ENCODE measurements at places on chromosomes 5 and 9. TPM values are rescaled to one million over a fixed set of nuclear protein-coding genes. Genes with fewer than 3 reads are reported as not detected.

DNA sequence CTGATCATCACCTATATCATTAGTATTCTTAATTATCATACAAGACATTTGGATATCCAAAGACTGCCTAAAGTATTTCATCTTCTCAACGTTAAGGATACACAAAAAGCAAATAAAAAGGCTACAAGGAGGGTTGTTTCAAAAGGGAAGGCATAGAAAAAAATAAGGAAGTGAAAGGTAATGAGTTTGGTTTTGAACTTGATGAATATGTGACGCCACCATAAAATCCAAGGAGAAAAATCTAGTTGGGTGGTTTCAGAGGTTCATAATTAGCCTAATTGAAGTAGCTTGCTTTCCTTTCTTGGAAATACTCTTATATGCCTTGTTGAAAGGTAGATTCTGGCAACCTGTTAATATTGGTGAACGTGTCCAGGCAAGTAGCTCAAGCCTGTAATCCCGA is 96.1 kb upstream of the SGCD start:
- no peaks in the 10 kb centered on the region for H3K4me1 ChIP-seq
- H3K4me3 ChIP-seq, result no peak overlapping the region
- H3K27me3 ChIP-seq, result no peaks in the 10 kb centered on the region
- no peaks in the 10 kb centered on the region for H3K36me3 ChIP-seq

The NEUROG1 gene
- not detected for total RNA-seq

- no peaks in the 10 kb centered on the region for H3K36me3 ChIP-seq
- no peaks in the 10 kb centered on the region for H3K4me1 ChIP-seq
- H3K27ac ChIP-seq, result no peak overlapping the region
- peaks cover 2% of the 10 kb centered on the region for H3K27me3 ChIP-seq
- H3K4me3 ChIP-seq, result no peak overlapping the region
- DNase-seq, result no peak
Measured at GRCh38 chr9:99577351-99577750, 244.3 kb upstream of the NR4A3 start.

DNA sequence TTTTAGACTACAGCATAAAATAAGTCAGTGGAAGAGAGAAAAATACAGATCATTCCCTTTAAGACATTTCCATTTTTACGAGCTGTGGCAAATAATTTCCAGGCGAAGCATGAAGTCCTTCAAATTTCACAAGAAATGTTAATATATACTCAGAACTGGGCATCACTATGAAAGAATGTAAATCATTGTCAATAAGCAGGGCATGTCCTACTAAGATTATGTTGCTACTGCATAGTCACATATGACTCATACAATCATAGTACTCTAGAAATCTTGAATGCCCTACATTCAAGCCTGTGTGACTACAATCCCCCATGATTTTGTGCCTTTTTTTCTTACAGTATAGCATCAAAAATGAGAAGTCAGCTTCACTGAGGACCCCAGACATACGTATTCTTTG is 485.2 kb upstream of the FTMT start:
- H3K4me3 ChIP-seq, result no peak overlapping the region
- H3K36me3 ChIP-seq, result no peaks in the 10 kb centered on the region
- no peaks in the 10 kb centered on the region for H3K4me1 ChIP-seq
- DNase-seq, result no peak
- H3K27ac ChIP-seq, result no peak overlapping the region
- H3K27me3 ChIP-seq, result no peaks in the 10 kb centered on the region

DNA sequence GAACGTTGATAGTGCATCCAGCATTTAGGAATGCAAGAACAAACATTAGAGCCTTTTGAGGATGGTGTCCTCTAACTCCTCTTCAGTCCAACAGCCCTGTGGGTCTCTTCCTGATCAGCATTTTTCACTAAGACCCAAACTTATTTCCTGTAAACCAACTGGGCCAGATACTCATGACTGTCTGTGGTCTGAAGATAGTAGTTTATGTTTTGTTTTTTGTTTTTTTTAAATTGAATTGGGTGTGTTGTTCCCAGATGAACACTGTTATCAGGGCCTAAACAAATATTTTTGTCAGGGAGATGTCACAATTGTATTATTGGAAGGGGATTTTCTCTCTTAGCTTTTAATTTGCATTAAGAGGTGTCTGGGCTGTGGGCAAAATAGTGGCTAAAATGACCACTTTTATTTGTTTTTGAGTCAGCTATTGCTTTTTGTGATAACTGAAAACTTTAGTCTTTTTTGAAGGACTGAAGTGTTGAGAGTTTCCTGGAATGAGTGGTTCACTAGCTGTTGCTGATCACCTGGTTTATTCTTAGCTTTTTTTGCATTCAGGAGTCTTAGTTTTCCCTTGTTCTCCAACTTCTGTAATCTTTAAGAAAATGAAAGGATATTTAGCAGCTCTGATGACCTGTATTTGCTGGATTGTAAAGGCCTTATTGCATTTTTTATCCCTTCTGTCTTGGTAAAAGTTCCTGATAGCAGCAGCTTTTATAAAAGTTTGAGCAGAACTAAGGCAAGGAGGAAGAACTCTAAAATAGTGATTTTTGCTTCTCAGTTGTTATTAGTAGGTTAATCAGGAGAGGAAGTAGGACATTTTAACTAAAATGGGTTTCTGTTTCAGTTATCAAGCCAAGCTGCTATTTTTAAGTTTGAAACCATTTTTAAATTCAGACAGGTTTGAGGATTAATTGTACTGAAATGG is 5.5 kb downstream of the MAN2A1 start:
- peak overlapping the region; percentile 55 for H3K27ac ChIP-seq
- DNase-seq, result no peak
- H3K27me3 ChIP-seq, result no peaks in the 10 kb centered on the region
- peaks cover 79% of the 10 kb centered on the region for H3K4me1 ChIP-seq
- H3K4me3 ChIP-seq, result no peak overlapping the region
- peaks cover 16% of the 10 kb centered on the region for H3K36me3 ChIP-seq

GRCh38 chr5:152329761-152330283 is 75.3 kb downstream of the NMUR2 start:
- H3K4me3 ChIP-seq, result no peak overlapping the region
- peaks cover 5% of the 10 kb centered on the region for H3K27me3 ChIP-seq
- no peak overlapping the region for H3K27ac ChIP-seq
- no peaks in the 10 kb centered on the region for H3K4me1 ChIP-seq
- no peak for DNase-seq
- H3K36me3 ChIP-seq, result no peaks in the 10 kb centered on the region

The GAS1 gene
- total RNA-seq, result 0.26 TPM

- peaks cover 47% of the 10 kb centered on the region for H3K27me3 ChIP-seq
- no peak overlapping the region for H3K27ac ChIP-seq
Measured at GRCh38 chr5:11385251-11385900, 518.9 kb downstream of the CTNND2 start.

- H3K27me3 ChIP-seq, result peaks cover 8% of the 10 kb centered on the region
- H3K4me3 ChIP-seq, result no peak overlapping the region
- no peak for DNase-seq
- H3K27ac ChIP-seq, result no peak overlapping the region
- peaks cover 4% of the 10 kb centered on the region for H3K4me1 ChIP-seq
Measured at GRCh38 chr5:113612060-113612496, 98.6 kb downstream of the YTHDC2 start.

DNA sequence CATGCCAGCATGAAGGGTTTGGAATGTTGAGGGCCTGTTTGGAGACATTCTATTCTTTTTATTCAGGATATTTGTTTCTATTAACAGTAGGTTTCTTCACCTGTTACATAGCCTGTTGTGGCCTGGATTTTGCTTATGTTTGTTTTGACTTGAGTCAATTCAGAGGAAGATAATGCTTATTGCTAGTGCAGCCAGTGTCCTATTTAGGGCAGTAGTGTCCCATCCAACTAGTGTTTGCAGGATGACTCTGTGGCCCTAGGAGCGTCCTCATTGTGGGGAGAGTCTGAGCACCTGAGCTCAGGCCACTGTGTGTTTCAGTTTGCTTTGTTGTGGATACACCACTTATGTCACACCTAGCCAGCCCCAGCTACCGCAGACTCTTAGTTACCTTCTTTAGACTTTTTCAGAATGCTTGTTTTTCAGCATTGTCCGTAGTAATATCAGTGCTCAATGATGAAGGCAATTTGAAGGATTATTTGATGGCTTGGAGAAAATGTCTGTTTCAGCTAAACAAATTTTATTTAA is 90.3 kb downstream of the ARHGEF28 start:
- H3K36me3 ChIP-seq, result no peaks in the 10 kb centered on the region
- peaks cover 20% of the 10 kb centered on the region for H3K27me3 ChIP-seq
- no peaks in the 10 kb centered on the region for H3K4me1 ChIP-seq
- DNase-seq, result no peak
- no peak overlapping the region for H3K27ac ChIP-seq

GRCh38 chr5:2465383-2465782 is 286.1 kb downstream of the IRX2 start:
- H3K4me1 ChIP-seq, result no peaks in the 10 kb centered on the region
- H3K27me3 ChIP-seq, result no peaks in the 10 kb centered on the region
- H3K36me3 ChIP-seq, result no peaks in the 10 kb centered on the region
- H3K4me3 ChIP-seq, result no peak overlapping the region
- DNase-seq, result no peak

The LCN9 gene
- total RNA-seq, result not detected

- no peaks in the 10 kb centered on the region for H3K36me3 ChIP-seq
- H3K4me3 ChIP-seq, result peak overlapping the region; percentile 71
- H3K27me3 ChIP-seq, result no peaks in the 10 kb centered on the region
- H3K27ac ChIP-seq, result peak overlapping the region; percentile 78
- no peak for DNase-seq
Measured at GRCh38 chr5:1535646-1536045, 11.9 kb upstream of the LPCAT1 start.

- H3K4me3 ChIP-seq, result no peak overlapping the region
- H3K27me3 ChIP-seq, result no peaks in the 10 kb centered on the region
- peaks cover 12% of the 10 kb centered on the region for H3K4me1 ChIP-seq
- H3K27ac ChIP-seq, result no peak overlapping the region
- no peaks in the 10 kb centered on the region for H3K36me3 ChIP-seq
Measured at GRCh38 chr5:65823204-65823603, 101.2 kb downstream of the NLN start.

The SPAAR gene
- total RNA-seq, result not detected

- no peaks in the 10 kb centered on the region for H3K27me3 ChIP-seq
- no peak for DNase-seq
- peaks cover 7% of the 10 kb centered on the region for H3K4me1 ChIP-seq
- H3K36me3 ChIP-seq, result peaks cover 16% of the 10 kb centered on the region
- no peak overlapping the region for H3K27ac ChIP-seq
- H3K4me3 ChIP-seq, result no peak overlapping the region
Measured at GRCh38 chr9:111728617-111729366, 65.9 kb downstream of the SHOC1 start.

DNA sequence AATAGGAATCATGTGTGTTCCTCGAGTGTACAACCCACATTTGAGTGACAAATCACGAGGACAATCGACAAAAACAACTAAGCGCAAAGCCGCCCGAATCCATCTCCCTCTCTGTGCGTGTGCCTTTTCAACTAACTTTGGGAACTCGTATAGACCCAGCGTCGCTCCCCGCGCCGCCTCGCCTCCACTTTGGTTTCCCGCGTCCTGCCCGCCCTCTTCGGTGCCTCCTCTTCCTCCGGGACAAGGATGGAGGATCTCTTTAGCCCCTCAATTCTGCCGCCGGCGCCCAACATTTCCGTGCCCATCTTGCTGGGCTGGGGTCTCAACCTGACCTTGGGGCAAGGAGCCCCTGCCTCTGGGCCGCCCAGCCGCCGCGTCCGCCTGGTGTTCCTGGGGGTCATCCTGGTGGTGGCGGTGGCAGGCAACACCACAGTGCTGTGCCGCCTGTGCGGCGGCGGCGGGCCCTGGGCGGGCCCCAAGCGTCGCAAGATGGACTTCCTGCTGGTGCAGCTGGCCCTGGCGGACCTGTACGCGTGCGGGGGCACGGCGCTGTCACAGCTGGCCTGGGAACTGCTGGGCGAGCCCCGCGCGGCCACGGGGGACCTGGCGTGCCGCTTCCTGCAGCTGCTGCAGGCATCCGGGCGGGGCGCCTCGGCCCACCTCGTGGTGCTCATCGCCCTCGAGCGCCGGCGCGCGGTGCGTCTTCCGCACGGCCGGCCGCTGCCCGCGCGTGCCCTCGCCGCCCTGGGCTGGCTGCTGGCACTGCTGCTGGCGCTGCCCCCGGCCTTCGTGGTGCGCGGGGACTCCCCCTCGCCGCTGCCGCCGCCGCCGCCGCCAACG is at the start of gene GPR150:
TSS of gene GPR150 (plus strand) at position 58 of the 840 bp plus-strand sequence. CDS start at position 247, 189 bp downstream.
- DNase-seq, result peak; percentile 78
- H3K4me3 ChIP-seq, result peak within 1 kb of the TSS; percentile 80
- no peaks in the 10 kb centered on the region for H3K36me3 ChIP-seq
- peak within 1 kb of the TSS; percentile 66 for H3K27ac ChIP-seq
- H3K27me3 ChIP-seq, result no peaks in the 10 kb centered on the region

DNA sequence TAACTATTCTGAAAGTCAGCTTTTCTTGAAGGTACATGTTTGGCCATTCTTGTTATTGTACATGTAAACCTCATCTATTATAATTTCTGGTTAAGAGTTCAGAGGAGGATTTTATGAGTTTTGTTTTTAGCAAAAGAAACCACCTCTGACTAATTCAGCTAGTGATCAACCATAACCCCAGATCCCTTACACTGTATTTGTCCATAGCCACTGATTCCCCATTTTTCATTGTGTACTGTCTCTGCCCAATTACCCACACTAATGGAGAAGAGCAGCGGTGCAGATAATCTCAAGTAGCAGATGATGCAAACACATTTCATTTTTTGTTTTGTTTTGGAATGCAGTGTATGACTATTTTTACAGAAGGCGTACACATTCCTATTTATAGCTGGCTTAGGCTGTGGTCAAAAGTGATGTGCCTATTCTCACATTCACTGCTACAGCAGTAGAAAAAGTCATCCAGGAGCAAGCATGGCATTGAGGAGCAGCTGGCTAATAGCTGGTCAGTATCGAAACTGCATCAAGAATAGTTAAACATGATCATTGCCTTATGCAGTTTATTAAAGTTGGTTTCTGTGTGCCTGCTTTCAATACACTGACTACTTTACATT is 988.3 kb downstream of the DTWD2 start:
- no peak overlapping the region for H3K27ac ChIP-seq
- H3K36me3 ChIP-seq, result no peaks in the 10 kb centered on the region
- H3K4me3 ChIP-seq, result no peak overlapping the region
- H3K27me3 ChIP-seq, result no peaks in the 10 kb centered on the region
- no peaks in the 10 kb centered on the region for H3K4me1 ChIP-seq
- no peak for DNase-seq

The MLANA gene
- not detected for total RNA-seq

The IFNA6 gene
- not detected for total RNA-seq

The CPLANE1 gene
- 4.4 TPM for total RNA-seq

The RANBP17 gene
- total RNA-seq, result not detected

DNA sequence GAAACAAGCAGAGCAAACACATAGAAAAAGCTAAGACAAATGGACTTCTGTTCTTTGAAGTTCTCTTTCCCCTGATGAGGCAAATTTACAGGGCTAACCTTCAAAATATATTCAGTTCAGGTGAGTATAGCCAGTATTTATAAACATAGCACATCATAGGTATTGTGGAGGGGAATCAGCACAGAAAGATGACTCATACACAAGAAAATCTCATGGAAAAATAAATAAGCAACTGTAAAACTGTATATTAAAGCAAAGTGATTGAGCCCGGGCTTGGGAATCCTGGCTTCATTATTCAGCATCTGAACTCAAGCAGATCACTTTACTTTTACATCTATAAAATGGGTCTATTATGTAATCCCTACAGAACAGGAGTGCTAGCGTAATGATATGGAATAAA is 173.5 kb upstream of the PAPPA start:
- no peak overlapping the region for H3K27ac ChIP-seq
- no peaks in the 10 kb centered on the region for H3K36me3 ChIP-seq
- no peaks in the 10 kb centered on the region for H3K4me1 ChIP-seq
- no peak overlapping the region for H3K4me3 ChIP-seq
- no peak for DNase-seq

Data from activated CD4-positive, alpha-beta memory T cell treated with anti-CD3 and anti-CD28 coated beads for 36 hours (primary cell).